ENCODE measurements at places on chromosomes 5 and 9. TPM values are rescaled to one million over a fixed set of nuclear protein-coding genes. Genes with fewer than 3 reads are reported as not detected.

CNTLN gene
- 4.5 TPM for polyA plus RNA-seq

CD274 gene
- polyA plus RNA-seq: 1.6 TPM

PDGFRB gene
- 18.6 TPM for polyA plus RNA-seq

EMB gene
- 69.5 TPM for polyA plus RNA-seq

NUTM2G gene
- 0.88 TPM for polyA plus RNA-seq

DNA sequence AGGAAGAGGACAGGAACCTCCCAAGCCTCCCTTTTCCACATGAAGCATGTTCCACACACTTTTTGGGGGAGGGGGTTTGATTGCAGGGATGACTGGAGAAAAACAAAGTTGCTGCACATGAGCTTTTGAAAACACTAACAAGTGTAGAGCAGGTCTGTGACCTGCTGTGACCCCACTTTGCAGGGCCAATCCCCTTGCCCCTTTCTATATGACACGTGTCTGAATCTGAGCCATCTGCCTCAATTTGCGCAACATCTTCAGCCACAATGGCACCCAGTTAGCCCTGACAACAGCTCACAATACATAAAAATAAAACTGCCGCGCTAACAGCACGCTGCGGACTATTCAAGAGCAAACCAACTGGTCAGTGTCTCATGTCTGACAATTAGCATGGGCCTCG, 227.8 kb upstream of the TBCA start:
- DNase-seq: no peak

DNA sequence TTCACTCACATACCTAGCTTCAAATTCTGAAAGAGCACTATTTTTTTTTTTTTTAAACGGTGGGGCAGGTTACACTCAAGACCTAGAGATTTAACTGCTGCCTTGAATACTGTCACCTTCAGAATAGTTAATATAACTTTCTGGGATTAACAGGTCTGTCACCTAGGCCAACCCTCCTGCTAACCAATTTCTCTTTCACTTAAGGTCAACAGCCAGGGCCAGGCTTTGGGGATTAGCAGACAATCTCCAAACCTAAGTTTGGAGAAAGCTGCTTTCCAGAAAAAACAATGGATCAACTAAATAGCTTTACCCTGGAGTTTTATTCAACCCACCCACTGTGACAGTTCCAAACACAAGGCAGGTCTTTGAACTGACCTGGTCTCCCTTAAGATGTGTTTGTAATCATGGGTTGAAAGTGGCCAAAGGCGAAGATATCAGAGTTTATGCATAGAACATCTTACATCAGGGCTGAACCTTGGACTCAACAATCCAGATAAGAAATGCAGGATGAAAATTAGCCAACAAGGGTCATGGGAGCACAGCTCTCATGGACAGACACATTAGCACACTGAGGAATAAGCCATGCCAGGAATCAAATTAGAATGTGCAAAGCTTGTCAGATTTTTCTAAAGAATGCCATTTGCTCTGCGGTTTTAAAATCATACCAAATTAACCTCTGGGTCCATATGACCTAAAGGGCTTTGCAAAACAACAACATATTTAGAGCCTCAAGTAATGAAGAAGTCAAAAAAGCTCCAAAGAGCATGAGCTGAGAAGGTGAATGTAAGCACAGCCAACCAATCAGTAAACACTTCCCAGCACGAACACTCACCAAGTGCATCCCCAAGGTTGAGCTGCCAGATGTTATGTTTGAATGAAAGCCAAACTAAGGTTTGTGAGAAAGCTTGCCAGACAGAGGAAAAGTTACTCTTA, 538.5 kb upstream of the DMAC1 start:
- DNase-seq: peak; percentile 85

- no peak for DNase-seq
These were observed 75.7 kb downstream of the PBX3 start for GRCh38 chr9:125822902-125823301.

GRCh38 chr9:109325089-109325488, 4.2 kb upstream of the EPB41L4B start:
- DNase-seq: no peak

GRCh38 chr9:106697750-106698502, 165.0 kb upstream of the ZNF462 start:
- peak; percentile 9 for DNase-seq
